ENCODE measurements at places on chromosomes 16 and 17.
A peak's percentile ranks its signal among the peaks of the same experiment; 100 is the strongest.

DNA sequence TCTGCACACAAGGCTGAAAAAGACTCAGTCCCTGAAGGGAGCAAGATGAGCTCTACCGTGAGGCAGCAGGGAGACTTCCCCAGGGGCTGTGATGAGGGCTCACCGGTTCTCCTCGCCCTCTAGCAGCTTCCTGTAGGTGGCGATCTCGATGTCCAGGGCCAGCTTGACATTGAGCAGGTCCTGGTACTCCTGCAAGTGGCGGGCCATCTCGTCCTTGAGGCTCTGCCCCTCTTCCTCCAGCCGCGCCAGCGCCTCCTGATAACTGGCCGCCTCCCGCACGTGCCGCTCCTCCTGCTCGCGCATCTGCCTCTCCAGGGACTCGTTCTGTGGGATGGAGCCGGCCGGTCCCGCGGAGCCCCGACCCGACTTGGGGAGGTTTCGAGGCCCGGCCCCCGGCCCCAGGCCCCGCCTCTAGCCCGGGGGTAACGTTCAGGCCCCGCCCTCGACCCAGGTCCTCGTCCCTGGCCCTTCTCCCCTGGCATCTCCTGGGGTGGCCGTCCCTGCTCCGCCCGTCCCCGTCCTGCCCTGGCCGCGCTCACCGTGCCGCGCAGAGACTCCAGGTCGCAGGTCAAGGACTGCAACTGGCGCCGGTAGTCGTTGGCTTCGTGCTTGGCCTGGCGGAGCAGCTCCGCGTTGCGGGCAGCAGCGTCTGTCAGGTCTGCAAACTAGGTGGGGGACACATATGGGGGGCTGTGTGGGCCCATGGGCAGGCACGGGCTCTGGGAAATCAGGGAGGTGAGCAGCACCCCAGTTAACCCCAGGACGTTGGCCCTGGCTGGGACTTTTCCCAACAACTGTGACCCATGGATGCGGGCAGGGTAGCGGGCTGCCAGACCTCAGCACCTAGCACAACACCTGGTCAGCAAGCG is 3.9 kb downstream of the GFAP start:
- H3K27ac ChIP-seq = no peak overlapping the region
- no peaks in the 10 kb centered on the region for H3K36me3 ChIP-seq
- no peaks in the 10 kb centered on the region for H3K27me3 ChIP-seq
- peak; percentile 82 for DNase-seq

DNA sequence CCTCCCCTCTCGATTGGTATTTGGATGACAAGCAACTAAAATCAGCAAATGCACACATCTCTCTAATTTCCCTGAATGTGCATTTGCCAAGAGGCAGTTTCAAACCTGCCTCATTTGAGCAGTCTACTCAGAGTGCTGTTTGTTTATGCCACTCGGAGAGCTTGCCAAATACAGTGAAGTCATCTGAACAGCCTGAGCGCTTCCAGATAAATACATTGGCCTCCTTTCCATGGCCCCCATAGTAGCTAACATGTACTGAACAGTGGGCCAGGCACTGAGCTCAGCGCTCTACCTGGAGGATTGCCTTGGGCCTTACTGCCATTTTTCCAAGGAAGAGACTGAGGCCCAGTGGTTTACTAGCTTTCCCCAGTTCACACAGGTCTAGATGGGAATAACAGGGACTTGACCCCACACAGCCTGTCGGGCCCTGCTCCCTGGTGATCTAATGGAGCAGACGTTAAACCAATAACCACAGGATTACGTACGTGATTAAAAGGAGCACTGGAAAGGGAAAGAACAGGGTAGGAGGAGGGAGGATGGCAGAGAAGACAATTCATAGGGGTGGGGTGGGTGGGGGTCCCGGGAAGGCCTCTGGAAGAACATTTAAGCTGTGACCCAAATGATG is 18.7 kb upstream of the ANKRD40CL start:
- no peaks in the 10 kb centered on the region for H3K27me3 ChIP-seq
- H3K4me1 ChIP-seq = peaks cover 4% of the 10 kb centered on the region
- no peaks in the 10 kb centered on the region for H3K36me3 ChIP-seq
- no peak for DNase-seq
- H3K4me3 ChIP-seq = no peak overlapping the region
- peak overlapping the region; percentile 28 for H3K27ac ChIP-seq

DNA sequence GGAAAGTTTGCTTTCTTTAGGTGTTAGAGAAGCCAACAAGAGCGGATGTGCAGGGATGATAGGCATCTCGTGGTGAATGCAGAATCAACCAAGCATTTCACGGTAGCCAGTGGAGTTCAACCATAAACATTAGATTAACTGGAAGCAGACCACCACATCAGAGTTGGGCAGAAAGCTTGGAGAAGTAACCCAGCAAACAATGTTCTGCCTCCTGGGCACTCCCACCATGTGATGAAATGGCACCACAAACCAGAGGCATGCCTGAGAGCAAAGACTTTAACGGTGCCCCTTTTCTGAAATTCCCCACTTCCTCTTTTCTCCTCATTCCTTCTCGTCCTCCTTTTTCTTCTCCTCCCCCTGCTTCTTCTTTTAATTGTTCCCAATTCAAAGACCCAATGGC is 193.5 kb upstream of the ANKFN1 start:
- no peak for DNase-seq
- H3K4me1 ChIP-seq = no peaks in the 10 kb centered on the region
- no peaks in the 10 kb centered on the region for H3K27me3 ChIP-seq
- no peak overlapping the region for H3K4me3 ChIP-seq

GRCh38 chr17:44464037-44464436 is 39.2 kb downstream of the GPATCH8 start:
- H3K27ac ChIP-seq = no peak overlapping the region
- DNase-seq = no peak
- no peak overlapping the region for H3K4me3 ChIP-seq
- H3K36me3 ChIP-seq = no peaks in the 10 kb centered on the region
- H3K4me1 ChIP-seq = no peaks in the 10 kb centered on the region

GRCh38 chr17:57121308-57122042 is 36.4 kb downstream of the AKAP1 start:
- H3K27me3 ChIP-seq = no peaks in the 10 kb centered on the region
- no peak overlapping the region for H3K27ac ChIP-seq
- H3K4me1 ChIP-seq = no peaks in the 10 kb centered on the region
- peaks cover 40% of the 10 kb centered on the region for H3K36me3 ChIP-seq
- DNase-seq = no peak

GRCh38 chr16:11868412-11868980 is 17.2 kb upstream of the RSL1D1 start:
- H3K27me3 ChIP-seq = no peaks in the 10 kb centered on the region
- H3K4me1 ChIP-seq = no peaks in the 10 kb centered on the region
- no peaks in the 10 kb centered on the region for H3K36me3 ChIP-seq

DNA sequence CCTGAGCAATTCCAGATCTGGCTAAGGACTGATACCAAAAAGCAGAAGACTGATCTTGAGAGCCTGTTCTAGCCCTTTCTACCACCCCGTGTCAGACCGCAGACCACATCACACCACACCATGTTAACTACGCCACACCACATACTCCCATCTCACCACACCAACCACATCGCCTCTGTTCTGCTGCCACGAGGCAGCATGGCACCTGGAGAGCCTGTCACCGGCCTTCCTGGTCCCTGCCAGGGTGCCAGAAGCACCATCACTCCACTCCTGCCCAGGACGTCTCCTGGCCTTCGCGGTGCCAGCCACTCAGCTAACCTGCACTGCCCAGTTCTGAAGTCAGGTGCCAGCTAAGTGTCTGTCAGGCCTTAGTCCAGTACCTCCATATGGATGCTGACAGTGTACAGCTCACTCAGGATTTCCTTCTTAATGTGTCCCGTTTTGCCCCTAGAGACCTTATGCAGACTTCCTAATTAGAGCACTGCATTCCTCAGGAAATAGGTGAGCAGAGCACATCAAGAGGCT is 37.2 kb upstream of the BCAR1 start:
- H3K4me1 ChIP-seq = no peaks in the 10 kb centered on the region
- no peak overlapping the region for H3K27ac ChIP-seq
- DNase-seq = no peak
- H3K27me3 ChIP-seq = no peaks in the 10 kb centered on the region
- H3K36me3 ChIP-seq = peaks cover 21% of the 10 kb centered on the region

DNA sequence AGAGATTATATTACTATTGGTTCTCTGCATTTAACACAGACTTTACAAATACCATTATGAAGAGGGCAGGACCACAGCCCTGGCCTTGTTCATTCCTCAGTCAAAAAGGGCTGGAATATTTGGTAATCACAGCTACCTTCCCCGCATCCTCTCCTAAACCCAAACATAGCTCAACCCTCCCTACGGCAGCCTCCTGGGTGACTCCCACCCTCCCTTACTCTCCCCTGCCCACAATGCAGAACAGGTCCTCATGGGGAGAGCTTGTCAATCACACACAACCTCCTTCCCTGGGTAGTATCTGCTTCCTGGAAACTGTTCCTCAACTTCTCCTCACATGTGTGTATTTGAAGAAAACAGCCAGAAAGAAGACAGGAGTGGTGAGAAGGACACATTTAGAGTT is 224.2 kb downstream of the C16orf78 start:
- H3K36me3 ChIP-seq = no peaks in the 10 kb centered on the region
- no peak overlapping the region for H3K27ac ChIP-seq

GRCh38 chr17:11467639-11468038 is 130.6 kb upstream of the DNAH9 start:
- no peaks in the 10 kb centered on the region for H3K36me3 ChIP-seq
- no peak for DNase-seq
- H3K4me1 ChIP-seq = no peaks in the 10 kb centered on the region
- H3K27me3 ChIP-seq = no peaks in the 10 kb centered on the region
- no peak overlapping the region for H3K4me3 ChIP-seq

- no peak overlapping the region for H3K4me3 ChIP-seq
- H3K27ac ChIP-seq = no peak overlapping the region
- DNase-seq = no peak
- no peaks in the 10 kb centered on the region for H3K4me1 ChIP-seq
- no peaks in the 10 kb centered on the region for H3K27me3 ChIP-seq
These were observed 19.8 kb downstream of the REXO5 start for GRCh38 chr16:20826039-20826566.

DNA sequence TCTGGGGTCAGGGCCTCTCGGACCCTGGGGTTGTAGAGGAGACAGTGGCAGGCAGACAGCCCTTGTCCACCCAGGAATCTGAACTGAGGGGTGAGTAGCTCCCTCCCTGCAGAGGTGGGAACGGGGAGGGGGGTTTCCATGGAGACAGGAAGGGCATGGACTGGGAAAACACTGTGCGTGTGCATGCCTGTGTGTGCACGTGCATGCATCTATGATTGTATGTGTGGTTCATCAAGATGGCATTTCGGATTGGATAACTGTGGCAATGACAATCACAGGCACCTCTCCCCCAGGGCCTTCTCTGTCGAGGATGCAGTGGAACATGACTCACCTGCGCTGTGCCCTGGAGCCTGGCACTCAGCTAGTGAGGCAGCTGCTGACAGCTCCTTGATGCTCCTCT is 6.1 kb upstream of the CD300C start:
- H3K27me3 ChIP-seq = no peaks in the 10 kb centered on the region
- no peak overlapping the region for H3K27ac ChIP-seq
- no peak overlapping the region for H3K4me3 ChIP-seq
- H3K36me3 ChIP-seq = no peaks in the 10 kb centered on the region
- no peak for DNase-seq

All from right lobe of liver (tissue), 6 donors.